ENCODE measurements at places on chromosomes 13 and 19. TPM values are rescaled to one million over a fixed set of nuclear protein-coding genes. Genes with fewer than 3 reads are reported as not detected.

The SLC7A1 gene
- total RNA-seq, result 17.2 TPM

The BRD4 gene
- 24.8 TPM for total RNA-seq

The RTBDN gene
- total RNA-seq, result 1.3 TPM

The SLC44A2 gene
- 39.4 TPM for total RNA-seq

The TNNI3 gene
- 11.6 TPM for total RNA-seq

The PLVAP gene
- total RNA-seq, result not detected

The COX7A1 gene
- total RNA-seq, result 0.18 TPM

The CD177 gene
- 2.0 TPM for total RNA-seq

The COLGALT1 gene
- 49.5 TPM for total RNA-seq

The CLDN10 gene
- 17.8 TPM for total RNA-seq

DNA sequence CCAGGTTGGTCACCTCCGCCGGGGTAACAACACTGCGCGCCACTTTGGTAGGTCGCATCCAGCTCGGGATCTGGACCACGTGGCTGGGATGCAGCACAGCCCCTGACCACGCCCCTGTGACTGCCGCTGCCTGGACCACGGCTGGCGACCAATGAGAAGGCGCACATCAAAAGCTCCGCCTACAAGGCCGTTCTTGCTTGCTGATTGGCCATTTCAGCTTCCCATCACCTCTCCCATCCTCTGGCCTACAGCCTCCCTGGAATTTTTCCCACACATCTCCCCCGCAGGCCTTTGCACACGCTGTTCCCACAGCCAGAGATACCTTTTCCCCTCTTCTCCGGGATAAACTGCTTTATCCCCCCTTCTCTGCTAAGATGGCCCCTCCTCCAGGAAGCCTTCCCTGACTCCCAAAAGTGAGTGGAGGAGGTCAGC is 12.5 kb upstream of the MAP1S start:
- DNase-seq, result peak; percentile 94

DNA sequence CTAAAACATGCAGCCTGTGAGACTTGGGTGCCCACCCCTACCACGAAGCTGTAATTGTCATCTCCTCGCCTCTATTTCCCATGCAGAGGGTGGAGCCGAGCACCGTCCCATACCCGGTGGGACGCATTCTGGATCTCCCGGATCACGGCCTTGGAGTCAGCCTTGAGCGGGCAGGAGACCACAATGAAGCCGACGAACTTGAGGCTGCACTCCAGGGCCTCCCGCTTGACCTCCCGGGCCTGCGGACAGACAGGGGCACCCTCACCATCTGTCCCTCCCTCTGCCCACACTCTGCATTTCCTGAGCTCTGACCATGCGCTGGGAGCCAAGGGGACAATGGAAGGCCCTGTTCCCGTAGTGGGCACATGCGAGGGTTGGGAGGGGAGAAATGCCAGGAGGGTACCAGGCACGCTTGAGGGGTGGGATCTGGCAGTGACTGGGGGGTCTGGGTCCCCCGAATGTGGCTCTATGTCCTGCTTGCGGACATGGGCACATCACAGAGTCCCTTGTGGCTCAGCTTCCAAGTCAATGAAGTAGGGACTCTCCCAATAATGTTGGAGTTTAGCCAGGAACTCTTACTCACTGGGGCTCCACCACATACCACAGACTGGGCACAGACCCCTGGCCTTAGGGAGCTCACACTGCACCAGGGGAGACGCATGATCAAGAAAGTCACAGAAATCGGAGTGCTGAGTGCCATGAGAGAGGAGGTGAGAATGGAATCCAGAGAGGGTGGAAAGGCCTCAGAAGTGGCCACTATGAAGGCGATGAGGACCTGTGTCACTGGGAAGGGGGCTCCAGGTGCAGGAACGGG is 9.2 kb upstream of the GMIP start:
- peak; percentile 48 for DNase-seq

DNA sequence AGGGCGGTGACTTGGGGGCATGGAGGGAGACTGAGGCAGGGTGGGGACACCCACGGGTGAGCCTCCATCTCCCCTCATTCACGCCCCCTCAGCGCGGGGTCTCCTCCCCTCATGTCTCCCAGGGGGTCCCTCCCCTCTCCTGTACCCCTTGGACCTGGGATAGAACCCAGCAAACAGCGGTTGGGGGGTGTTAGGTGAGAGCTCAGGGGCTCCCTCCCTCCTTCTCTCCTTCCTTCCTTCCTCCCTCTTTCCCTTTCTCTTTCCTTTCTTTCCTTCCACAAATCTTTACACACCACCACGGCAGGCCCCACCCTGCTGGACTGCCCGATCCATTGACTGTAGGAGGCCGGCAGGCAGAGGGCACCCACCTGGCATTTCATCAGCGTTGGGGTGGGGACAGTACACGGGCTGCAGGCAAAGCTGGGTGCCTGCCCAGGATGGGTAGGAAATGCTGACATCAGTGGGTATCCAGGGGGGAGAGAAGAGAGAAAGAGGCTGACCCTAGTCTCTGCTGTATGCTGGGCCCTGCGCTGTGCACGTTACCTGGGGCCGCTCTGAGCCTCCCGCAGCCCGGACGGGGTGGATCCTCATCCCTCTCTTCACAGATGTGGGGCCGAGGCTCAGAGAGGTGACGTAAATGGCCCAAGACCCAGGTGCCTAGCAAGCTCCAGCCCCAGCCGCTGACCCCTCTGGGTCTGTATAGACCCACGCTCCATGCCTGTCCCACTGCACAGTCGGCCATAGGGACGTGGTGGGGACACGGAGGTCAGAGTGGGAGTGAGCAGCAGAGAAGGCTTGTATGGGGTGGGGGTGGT is 3.5 kb downstream of the SSC5D start:
- DNase-seq, result peak; percentile 48

DNA sequence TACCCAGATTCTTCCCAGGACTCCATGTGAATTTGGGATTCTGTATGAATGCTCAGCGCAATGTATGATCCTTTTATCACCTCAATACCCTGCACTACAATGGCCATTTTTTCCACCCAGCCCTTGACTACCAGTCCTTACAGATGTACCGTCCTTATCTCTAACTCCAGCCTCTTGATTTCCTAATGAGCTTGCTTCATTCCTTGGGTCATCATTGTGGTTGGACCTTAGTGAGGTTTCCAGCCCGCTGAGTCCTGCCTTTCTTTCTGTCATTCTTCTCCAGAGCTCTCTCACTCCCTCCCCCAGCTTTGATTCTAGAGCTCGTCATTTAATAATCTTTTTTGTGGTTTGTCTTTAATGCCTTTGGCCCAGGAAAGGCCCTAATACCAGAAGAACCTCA is 438.5 kb downstream of the ZNF536 start:
- no peak for DNase-seq

DNA sequence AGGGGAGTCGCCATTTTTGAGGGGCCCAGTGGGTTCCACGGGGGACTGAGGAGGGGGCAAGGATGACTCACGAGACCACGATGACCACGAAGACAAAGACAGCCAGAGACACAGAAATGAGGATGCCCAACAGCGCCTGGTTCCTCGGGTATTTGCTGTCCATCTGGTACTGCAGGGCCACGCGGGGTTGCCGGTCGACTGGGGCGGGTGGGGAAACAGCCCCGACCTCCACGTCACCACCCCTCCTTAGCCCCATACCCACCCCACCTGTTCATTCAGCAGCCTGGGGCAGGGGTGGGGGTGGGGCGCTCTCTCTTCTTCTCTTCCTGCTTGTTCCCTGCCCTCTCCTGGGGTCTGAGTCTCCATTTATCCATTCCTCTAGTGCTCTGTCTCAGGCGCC is 8.6 kb downstream of the IZUMO2 start:
- DNase-seq, result peak; percentile 36

GRCh38 chr13:77565635-77566034 is 30.1 kb downstream of the SCEL start:
- peak; percentile 19 for DNase-seq

DNA sequence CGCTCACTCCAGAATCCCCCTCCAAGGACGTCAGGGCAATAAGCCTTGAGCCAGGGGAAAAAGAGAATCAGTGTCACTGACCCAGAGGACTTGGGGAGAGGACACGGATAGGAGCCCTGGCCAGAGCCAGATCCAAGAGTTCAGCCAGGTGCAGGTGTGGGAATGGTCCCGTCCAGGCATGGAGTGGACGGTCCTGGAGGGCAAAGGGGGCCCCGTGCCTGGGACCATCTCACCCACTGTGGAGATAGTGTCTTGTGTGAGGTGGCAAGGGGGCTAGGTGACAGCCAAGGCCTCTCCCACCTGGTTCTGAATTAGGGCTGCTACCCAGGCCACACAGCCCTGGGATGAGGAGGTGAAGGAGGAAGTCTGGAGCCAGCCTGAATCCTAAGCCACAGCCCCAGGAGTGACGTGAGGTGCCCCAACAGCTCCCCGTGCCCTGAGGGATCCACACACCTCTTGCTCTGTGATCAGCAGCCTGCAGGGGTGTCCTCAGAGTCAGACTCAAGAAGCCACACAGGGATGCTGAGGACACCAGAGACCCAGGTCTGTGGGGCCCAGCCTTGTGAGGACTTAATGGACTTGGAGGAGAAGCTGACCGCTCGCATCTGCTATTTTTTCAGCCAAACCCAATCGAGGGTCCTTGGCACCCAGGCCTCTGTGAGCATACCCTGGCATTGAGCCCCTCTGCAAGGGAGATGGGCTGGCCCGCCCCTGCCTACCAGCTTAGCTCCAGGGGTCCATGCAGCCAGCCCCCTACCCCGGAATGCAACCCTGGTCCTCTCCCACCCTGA is 16.4 kb upstream of the ZNF14 start:
- DNase-seq, result peak; percentile 44

DNA sequence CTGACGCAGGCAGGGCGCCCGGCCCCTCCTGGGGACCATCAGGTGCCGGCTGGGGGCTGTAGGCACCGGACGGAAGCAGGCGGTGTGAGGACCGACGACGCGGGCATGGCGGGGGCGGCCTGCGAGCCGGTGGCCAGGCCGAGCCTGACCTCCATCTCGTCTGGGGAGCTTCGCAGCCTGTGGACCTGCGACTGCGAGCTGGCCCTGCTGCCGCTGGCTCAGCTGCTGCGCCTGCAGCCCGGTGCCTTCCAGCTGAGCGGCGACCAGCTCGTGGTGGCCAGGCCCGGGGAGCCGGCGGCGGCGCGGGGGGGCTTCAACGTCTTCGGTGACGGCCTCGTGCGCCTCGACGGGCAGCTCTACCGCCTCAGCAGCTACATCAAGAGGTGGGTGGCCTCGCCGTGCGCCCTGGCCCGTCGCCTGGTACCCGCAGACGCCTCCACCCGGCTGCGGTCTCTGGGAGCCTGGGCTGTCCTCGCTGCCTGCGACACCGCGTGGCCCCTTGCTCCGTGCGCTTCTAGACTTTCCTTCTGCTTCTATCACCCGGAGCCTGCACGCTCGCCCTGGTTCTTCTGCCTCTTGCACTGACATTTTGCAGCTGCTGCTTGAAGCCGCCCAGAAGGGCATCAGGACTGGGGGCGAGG is 460 bp downstream of the MEDAG start:
- DNase-seq, result peak; percentile 77

DNA sequence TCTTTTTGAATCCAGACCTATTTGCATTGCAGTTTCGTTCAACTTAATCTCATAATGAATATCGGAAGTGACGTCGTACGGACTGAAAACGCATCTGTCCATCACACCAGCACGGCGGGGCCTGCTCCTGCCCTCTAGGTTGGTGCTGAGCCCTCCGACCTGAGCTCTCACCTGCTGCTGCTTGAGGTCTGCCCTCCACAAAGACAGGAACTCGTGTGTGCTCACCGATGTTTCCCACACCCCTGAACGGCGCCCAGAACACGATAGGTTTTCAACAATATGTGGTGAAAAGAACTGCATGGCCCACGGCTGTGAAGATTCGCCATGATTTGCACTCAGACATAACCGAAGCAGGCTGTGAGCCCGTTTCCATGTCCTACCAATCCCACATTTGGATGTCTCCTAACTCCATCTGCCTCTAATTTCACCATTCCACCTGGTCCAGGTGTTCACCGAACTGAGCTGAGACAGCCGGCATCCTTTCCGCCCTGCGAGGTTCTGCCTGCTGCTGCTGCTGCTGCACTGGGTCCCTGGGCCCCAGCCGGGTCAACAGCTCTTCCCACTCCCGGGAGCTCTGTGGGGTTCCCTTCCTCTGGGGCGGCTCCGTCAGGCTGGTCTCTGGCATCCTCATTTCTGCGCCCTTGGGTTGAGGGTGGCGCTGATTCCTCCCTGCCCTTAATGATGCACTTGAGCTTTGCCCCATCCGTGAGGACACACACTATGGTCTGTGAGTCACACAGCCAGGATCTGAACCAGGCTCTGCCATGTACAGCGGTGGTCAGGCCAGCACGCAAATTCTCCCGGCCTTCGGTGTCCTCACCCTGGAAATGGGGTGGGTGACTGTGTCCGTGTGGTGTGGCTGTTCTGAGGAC is 20.9 kb downstream of the GRTP1 start:
- DNase-seq, result no peak

- DNase-seq, result peak; percentile 79
These were observed 5.2 kb upstream of the ADPRHL1 start for GRCh38 chr13:113458253-113459065.

DNA sequence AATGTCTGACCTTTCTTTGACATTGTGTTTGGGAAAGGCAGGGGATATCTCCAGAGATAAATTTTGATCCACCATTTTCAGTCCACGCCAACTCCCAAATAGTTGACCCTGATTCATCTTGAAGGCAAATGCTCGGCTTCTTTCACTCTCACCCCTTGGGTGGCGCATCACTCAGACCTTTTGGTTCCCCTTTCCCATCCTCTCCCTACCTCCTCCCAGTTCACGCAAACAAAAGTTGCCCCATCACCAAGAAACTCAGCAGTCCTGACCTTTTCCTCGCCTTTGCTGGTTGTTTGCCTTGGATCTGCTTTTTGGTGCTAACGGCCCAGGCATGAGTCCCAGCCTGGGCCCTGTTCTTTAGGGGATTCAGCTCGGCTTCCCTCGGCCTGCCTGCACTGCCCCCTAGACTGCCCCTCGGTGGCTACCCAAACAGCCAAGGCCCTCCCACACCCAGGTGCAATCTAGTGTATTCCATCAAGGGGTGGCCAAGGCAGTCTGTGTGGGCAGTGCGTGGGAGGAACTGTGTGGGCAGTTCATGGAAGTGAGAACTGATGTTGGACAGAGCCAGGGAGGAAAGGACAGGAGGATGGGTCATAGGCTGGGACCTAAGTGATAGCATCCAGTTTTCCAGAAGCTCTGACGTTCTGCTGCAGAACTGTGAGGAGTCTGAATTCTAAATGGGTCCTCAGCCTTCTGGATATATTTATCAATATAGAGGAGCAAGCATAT is 255.7 kb downstream of the DLEU7 start:
- no peak for DNase-seq
